Retina (tissue), 1 donor: ENCODE measurements at places on chromosomes 4 and X.

GRCh38 chr4:180953572-180953971 lies 1289.6 kb upstream of the TENM3 start:
- no peak for DNase-seq

GRCh38 chr4:139374251-139374650 lies 72.0 kb upstream of the NDUFC1 start:
- no peak for DNase-seq

DNA sequence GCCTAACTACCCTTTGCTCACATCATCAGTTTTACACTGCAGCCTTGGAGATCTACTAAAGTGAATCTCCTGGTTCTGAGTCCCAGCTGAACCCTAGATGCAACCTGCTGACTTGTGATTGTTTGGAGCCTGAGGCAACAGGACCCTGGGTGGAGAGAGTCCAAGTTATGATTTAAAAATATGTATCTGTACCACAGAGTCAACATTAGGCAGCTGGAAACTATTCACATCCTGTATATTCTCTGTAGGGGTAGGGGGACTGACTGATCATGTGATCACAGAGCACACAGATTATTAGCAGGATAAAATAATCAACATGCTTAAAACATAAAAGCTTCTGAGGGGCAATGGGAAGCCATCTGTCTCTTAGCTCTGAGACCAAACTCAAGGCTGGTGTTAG lies 52.1 kb downstream of the CT47B1 start:
- DNase-seq = no peak

DNA sequence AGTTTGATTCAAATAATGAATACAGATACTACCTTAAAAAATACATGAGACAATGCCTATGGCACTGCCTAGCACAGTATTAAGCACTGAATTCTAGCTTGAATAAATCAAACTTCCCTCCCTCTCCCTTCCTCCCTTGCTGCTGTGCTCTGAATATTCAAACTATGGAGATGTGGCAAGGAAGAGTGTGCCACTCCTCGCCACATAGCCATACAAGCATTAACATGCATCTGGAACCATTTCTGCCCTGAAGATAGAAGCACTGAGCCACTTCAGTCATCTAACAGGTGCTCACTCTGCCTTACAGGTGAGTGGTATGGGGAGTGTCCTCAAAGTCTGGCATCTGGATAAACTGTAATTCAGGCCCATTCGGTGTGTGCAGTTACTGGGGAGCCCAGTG lies 276.9 kb downstream of the ARHGAP24 start:
- no peak for DNase-seq

DNA sequence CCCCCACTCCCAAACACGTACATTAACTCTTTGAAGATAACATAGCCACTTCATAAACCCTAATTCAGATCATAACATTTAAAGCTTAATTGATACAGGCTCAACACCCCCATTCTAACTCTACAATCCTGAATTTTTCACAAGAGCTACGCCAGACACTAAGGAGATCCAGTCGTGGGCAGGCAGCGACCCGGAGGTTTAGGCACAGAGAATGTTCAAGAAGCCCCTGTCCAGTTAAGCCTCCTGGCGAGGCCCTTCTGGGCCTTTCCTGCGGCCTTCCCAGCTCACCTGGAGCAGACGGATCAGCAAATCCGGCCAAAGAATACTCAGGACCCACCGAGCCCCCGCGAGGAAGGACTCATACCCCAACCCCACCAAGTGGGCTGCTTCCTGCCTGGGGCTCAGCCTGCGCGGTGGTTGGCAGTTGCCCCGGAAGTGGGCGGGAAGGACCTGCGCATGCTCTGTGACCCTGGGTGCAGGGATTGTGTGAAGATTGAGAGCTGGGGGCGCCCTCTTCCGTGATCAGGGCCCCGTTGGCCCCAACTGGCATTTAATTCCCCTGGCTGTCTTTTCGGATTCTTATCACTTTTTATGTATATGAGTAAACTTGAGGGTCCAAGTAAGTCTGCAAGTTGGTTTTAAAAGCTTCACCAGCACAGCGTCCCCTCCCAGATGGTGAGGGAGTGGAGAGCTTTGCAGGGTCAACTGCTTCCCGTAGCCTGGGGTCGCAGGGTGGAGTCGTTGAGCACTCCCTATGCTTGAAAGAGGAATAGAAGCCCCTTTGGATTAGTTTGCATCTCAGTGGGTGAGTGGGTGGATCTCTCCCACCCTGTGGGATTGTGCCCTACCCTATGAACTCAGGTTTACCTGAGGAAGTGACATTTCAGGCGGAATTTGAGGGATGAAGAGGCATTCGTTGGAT lies at the start of gene TRIM61:
Gene TRIM61, minus strand, starts transcription at position 415 of the 922 bp plus-strand sequence. CDS start 7,655 bp downstream, outside the sequence.
- DNase-seq = peak; percentile 86

DNA sequence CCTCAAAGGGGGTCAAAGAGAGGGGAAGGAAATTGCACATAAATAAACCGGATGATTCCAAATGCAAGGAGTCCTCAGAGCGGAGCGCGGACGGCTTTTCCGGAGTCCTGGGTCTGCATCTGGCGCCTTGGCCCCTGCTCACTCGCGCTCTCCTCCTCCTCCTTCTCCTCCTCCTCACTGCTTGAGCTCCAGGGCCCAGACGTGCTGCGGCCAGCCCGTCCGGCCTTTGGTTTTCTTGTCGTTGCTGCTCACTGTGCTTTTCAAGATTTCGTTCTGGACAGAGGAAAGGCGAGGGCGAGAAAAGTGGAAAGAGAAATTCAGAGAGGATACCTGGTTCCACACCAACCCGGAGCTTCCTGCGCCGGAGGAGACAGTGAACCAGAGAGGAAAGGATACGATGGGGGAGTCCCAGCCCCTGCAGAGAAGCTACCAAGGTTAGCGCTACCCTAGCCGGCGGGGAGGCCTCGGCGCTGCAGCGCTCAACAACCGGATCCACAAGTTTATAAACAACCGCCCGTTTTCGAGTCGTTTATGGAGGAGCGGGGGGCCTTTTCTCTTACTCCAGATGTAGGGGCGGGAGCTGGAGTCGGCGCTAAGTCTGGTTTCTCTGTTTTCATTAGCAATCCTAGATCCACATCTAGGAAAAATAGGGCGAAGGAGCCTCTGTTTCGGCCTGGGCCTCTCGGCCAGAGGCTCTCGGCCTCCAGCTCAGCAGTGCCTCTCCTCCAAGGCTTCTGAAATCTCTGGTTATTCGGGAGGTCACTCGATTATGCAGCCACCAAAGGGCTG lies 2.7 kb downstream of the HAND2 start:
- DNase-seq = peak; percentile 83

DNA sequence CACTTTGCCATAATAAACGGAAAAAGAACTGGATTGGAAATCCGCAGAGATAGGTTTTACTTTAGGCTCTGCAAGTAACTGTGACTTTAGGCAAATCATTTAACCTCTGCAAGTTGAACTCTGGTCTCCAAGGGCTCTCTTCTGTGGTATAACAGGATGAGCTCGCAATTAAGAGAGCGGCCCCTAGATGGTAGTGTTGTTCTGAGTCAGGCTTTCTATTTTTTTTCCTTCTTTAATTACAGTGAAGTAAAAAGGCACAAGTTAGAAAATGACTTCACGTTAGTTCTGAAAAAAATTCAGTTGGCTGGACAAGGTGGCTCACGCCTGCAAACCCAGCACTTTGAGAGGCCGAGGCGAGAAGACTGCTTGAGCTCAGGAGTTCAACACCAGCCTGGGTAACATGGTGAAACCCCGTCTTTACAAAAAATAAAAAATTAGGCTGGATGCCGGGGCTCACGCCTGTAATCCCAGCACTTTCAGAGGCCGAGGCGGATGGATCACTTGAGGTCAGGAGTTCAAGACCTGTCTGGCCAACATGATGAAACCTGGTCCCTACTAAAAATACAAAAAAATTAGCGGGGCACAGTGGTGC lies 18.0 kb downstream of the RPS3A start:
- DNase-seq = peak; percentile 80

DNA sequence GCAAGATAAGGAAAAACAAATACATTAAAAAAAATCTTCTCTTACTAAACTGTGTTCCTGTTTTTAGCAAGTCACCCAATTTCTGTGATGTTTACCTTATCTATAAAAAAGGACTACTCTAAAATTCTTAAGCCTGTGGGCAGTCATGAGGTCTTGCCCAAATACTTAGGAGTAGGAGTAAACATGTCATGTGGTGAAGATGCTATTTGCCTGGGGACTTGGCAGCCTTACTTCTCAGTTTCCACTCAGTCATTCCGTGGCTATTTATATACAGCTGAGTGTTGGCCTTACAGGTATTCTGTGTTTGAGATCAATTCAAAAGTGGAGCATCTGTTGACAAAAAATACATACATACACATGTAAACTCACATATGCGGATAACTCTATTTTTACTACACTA lies 89.9 kb upstream of the TLR2 start:
- DNase-seq = no peak

GRCh38 chrX:74593593-74593992 lies 20.8 kb downstream of the RLIM start:
- DNase-seq = no peak

GRCh38 chrX:70488856-70489255 lies 44.2 kb downstream of the DLG3 start:
- DNase-seq = no peak

- no peak for DNase-seq
These were observed 42.0 kb downstream of the TEC start for GRCh38 chr4:48227662-48228061.

GRCh38 chr4:179624768-179625181 lies 2182.5 kb upstream of the AGA start:
- DNase-seq = no peak

GRCh38 chrX:17546356-17546755 lies 171.4 kb downstream of the NHS start:
- no peak for DNase-seq

DNA sequence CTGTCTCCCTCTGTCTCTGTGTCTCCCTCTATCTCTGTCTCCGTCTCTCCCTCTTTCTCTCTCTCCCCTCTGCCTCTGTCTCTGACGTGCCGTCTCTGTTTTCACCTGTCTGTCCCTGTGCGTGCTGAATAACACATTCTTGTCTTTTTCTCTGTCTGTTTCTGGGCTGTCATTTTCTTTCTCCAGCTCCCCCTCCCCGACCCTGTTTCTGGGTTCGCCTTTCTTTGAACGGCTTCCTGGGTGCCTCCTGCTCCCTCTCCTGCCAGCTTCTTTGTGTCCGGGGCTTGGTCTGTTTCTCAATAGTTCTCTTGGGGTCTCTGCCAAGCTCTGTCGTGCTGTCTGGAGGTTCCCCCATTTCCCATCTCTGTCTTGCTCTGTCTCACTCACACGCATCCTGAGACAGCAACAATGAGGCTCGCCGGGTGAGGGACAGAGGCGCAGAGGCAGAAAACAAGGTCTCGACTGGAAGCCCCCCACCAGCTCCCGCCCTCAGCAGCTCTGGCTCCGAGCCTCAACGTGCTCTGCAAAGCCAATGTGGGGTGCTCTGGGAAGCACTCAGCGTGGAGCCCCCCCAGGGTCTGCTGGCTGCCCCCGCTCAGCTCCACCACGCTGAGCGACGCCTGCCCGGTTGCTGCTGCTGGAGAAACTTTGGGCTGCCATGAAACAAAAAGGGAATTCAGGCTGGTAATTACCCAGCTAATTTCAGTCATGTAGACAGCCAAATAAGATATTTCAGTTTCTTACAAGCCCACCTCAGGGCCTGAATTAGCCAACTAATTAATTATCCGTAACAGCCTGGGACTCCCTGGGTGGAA lies 3.4 kb downstream of the CPLX1 start:
- DNase-seq = no peak

DNA sequence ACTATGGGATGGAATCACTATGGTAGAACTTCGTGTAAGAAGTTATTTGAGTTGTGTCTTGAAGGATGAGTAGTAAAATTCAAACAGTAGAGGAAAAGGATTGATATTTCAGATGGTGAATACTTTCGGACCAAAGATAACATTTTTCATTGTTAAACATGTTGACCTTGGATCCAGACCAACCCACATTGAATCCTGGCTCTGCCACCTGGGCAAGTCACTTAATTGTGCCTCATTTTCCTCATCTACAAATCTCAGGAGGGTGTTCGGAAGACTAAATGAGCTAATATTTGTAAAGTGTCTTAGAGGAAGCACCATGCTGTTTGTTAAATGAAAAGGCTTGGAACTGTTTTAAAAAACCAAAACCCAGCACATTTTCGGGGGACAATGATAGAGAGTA lies 1.4 kb upstream of the AIFM1 start:
- no peak for DNase-seq

GRCh38 chr4:170979736-170980135 lies 833.5 kb upstream of the GALNTL6 start:
- DNase-seq = no peak

DNA sequence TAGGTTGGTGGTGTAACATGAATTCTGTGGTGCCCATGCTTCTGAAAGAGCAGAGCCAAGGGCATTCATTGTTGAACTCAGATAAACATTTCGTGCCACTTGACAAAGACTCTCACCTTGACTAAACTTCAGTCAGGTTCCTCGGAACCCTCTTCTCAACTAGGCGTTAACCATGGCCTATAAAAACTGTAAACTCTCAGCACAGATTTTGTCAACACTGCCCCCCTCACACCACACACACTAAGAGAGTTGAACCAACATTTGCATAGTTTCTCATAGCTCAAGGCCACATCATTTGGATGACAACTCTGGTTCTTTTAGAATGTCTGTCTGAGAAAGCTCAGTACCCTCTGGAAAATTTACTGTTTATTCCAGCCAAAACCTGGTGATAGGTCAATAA lies 28.1 kb downstream of the CASP6 start:
- no peak for DNase-seq

GRCh38 chr4:184280591-184281071 lies 63.0 kb upstream of the ENPP6 start:
- DNase-seq = no peak

- peak; percentile 35 for DNase-seq
These were observed 1.8 kb downstream of the CAMK2D start for GRCh38 chr4:113759696-113760093.

DNA sequence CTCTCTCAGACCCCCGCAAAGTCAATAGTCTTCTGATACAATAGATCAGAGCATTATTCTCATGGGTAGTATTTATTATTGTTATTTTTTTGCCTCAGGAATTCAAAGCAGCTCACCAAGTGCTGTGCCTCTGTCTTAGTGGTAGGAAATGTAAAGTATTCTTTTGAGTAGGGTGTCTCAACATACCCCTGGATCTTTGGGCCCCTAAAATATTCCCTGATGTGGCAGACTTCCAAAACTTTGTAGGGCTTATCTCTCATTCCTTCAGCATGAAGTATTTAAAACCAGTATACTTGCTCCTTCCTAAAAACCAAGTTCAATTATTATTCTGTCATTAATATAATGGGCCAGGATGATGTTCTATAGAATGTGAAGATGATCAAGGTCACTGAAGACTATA lies 115.3 kb upstream of the ZNF827 start:
- DNase-seq = no peak

DNA sequence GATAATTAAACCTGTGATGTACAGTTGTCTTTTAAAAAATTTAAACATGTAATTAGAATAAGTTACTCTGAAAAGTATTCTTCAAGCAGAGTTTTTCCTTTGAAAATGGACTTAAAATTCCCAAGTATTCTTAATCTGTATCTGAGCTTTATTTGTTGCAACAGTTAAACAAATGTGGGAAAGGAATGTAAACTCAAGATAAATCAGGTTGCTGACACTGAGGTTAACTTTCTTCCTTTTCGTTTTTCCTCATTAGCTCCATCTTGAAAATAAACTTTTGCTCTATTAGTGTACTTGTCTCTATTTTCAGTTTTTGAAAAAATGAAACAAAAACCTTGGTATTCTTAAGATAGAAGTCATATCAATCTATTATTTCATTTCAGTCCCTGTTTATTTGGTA lies 144.5 kb upstream of the BMPR1B start:
- DNase-seq = no peak
